Cardiac muscle cell (in vitro differentiated cells and primary cell): ENCODE measurements at places on chromosomes 2 and 18. TPM values are rescaled to one million over a fixed set of nuclear protein-coding genes. Genes with fewer than 3 reads are reported as not detected.
A peak's percentile ranks its signal among the peaks of the same experiment; 100 is the strongest.

ASIC4 gene
- 6.4 and 9.5 TPM in 2 replicates for total RNA-seq

CPO gene
- total RNA-seq, result 0.11 and 0.42 TPM in 2 replicates

POTEJ gene
- total RNA-seq, result 1.1 and 4.1 TPM in 2 replicates

MC4R gene
- 0.21 and 0.54 TPM in 2 replicates for total RNA-seq

GRCh38 chr18:23196119-23197007, 61.1 kb downstream of the CABLES1 start:
- DNase-seq, result peak; percentile 12

DNA sequence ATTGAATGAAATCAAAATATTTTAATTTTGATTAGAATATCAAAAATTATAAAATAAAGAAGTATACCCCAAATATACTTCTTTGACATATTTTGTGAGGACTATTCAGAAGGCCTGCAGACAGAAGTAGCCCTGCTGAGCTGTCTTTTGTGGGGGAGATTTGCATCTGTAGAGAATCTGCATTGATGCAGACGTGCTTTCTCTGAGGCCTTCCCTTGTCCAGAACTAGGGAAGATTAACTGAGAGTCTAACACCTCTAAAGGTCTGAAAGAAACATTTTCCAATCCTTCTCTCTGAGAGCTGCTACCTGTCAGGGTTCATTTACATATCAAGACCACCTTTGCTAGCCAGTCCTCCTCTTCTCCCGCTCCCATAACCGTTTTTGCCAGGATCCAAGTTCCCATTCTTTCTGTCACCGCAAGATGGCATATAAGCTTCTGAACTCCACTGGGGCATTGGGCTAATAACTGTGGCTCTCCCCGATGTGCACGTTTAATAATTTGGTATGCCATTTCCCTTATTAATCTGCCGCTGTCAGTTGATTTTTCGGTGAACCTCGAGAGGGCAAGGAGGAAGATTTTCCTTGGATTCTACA, 510.4 kb upstream of the CNTNAP5 start:
- DNase-seq, result peak; percentile 12

GRCh38 chr2:70626254-70626990, 72.8 kb upstream of the TGFA start:
- DNase-seq, result no peak

- no peak for DNase-seq
Observed at GRCh38 chr2:53334610-53335009, 433.0 kb upstream of the CHAC2 start.

- no peak for DNase-seq
Observed at GRCh38 chr2:31176742-31177141, 38.5 kb upstream of the GALNT14 start.

DNA sequence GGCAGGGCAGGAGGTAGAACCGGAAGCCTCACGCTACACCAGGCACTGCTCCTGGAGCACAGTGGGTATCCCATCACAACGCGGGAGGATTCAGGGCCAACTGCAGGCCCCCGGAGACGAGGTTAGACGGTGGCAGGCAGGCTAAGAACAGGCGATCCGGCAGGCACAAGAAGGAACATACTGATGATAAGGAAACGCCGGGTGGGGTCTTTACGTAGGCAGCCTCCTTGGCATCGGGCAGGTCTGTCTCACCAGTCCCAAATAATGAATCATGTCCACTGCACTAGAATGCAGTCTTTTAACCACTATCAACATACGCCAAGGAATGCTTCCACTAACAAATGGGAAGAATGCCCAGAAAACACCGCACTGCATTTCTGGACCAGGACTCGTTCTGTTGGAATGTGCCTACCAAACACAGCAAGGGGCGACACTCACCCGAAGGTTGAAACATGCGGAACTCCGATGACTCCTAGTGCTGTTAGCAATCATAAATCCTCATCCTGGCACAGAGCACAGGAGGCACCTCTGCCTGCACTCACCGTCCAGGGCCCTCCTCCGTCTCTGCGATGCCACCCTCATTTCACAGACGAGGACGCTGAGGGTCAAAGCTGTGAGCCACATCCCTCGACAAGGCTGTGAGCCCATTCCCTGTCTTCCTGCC, 35.2 kb downstream of the ZNF516 start:
- DNase-seq, result no peak

GRCh38 chr2:152513681-152514080, 178.7 kb downstream of the FMNL2 start:
- DNase-seq, result no peak
